Epithelial cell of esophagus (primary cell): ENCODE measurements at places on chromosomes 6 and 20.

GRCh38 chr6:12012038-12012557 lies at the start of gene HIVEP1:
Gene HIVEP1, plus strand, starts transcription at chr6:12012312. Its CDS starts 3,317 bp downstream, at chr6:12015629.
- no peak for DNase-seq

GRCh38 chr6:52328729-52329128 lies 33.2 kb upstream of the PAQR8 start:
- DNase-seq, result no peak

GRCh38 chr6:161270116-161270515 lies 3.7 kb downstream of the AGPAT4 start:
- DNase-seq, result no peak

DNA sequence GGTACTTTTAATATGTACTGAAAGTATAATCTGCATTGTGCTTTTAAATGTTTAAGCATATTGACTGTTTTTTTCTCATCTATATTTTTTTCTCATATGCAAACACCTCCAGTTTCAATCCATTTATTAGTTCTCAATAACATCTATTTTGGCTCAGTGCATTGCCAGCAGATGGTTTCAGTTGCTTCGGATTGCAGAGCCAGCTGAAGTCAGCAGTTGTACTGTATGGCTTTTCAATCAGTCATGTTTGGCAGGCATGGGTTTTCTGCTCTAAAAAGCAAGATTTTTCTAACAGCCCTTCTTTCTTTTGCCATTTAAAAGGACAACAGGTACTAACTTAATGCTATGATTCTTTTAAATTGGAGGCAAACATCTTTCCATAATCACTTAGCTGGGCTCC lies 121.2 kb downstream of the CD109 start:
- DNase-seq, result no peak

DNA sequence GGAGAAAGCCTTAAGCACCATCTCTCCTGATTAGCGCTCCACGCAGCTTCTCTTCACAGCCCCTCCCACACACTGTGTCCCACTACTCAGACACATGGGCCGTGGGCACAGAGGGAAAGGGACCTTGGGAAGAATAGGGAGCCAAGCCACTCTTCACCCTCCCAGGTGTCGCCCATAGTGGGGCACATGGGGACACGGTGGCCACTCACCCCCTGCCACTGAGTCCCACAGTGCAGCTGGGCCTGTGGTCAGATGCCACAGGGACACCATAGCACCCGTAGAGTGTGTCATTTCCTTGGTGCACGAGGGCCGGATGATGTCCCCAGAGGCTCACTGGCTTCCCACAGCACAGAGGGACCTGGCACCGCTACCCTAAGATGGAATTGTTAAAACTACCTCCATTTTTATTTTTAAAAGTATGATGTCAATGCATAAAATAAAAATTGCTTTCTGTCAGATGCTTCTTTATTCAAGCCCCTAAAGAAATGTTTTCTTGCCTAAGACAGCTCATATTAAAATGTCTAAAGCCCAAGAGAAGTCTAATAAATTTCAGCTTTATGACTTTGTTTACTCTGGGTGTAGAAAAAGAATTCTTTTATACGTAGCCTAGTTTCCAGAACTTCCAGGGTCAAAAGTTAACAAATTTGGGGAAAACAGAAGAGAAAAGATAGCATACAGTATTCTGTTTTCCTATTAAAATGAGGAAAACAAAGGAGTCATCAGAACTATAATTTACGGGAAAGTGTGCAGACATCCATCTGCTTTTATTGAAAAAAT lies 191.0 kb upstream of the SNX9 start:
- no peak for DNase-seq

DNA sequence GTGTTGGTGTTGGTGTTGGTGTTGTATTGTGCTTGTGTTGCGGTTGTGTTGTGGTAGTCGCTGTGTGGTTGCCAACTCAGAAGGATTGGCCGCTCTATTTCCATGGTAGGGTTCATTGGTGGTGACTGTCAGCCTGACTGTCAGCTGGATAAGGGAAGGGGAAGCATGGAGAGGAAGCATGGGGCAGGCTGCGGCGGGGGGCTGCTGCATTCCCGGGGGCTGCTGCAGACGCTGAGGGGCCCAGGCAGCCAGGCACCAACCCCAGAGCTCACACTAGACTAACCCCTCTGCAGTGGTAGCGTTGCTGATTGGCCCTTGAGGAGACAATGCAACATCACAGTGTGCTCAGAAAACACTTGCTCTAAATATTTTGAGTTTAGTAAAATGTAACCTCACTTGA lies 199.2 kb downstream of the SMOC2 start:
- no peak for DNase-seq
